ENCODE measurements at places on chromosomes 5 and 9.

- DNase-seq, result peak; percentile 26
Observed at GRCh38 chr5:108260117-108260857, 121.6 kb downstream of the FBXL17 start.

DNA sequence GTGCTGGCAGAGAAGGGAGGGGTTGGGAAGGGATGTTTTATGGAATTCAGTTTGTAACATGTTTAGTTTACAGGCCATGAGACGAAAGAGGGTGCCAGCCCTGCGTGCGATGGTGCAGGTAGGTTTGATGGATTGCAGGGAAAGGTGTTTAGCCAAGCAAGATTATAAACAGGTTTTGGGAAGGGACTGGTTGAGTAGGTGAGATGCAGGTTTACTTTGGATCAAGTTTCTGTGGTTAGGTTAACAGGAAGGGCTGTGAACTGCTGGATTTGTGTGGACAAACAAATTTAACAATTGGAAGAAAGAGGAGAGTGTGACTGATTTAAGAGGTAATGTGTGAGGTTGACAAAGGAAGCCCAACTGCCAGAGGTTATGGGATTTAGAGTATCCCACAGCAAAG lies 32.6 kb upstream of the GPX3 start:
- no peak for DNase-seq

- no peak for DNase-seq
Observed at GRCh38 chr9:76718166-76718565, 46.1 kb upstream of the PCA3 start.

GRCh38 chr9:94079236-94079635 lies 5.0 kb upstream of the PTPDC1 start:
- DNase-seq, result no peak

GRCh38 chr5:14355391-14355790 lies 212.2 kb downstream of the TRIO start:
- DNase-seq, result no peak

- no peak for DNase-seq
Observed at GRCh38 chr5:14810928-14811572, 60.5 kb downstream of the ANKH start.

GRCh38 chr9:13873203-13873602 lies 440.7 kb downstream of the NFIB start:
- no peak for DNase-seq

GRCh38 chr9:98401140-98402018 lies 145.9 kb upstream of the TBC1D2 start:
- no peak for DNase-seq

DNA sequence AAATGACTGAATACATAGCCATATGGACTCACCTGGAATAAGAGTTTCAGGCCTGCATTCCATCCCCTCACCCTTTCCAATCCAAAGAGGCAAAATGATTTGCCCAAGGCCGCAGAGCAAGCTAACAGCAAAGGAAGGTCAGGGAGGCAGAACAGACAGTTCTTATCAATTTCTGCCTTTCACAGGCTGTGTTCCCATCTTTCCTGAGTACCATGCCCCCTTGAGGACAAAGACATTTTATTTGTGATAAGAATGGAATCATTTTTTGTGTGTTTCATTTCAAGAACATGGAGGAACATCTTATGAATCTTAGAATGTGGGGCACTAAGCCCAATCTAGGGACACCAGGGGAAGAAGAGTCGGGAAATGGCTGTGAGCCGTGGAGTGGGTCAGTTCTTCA lies 13.9 kb downstream of the LHFPL2 start:
- no peak for DNase-seq

DNA sequence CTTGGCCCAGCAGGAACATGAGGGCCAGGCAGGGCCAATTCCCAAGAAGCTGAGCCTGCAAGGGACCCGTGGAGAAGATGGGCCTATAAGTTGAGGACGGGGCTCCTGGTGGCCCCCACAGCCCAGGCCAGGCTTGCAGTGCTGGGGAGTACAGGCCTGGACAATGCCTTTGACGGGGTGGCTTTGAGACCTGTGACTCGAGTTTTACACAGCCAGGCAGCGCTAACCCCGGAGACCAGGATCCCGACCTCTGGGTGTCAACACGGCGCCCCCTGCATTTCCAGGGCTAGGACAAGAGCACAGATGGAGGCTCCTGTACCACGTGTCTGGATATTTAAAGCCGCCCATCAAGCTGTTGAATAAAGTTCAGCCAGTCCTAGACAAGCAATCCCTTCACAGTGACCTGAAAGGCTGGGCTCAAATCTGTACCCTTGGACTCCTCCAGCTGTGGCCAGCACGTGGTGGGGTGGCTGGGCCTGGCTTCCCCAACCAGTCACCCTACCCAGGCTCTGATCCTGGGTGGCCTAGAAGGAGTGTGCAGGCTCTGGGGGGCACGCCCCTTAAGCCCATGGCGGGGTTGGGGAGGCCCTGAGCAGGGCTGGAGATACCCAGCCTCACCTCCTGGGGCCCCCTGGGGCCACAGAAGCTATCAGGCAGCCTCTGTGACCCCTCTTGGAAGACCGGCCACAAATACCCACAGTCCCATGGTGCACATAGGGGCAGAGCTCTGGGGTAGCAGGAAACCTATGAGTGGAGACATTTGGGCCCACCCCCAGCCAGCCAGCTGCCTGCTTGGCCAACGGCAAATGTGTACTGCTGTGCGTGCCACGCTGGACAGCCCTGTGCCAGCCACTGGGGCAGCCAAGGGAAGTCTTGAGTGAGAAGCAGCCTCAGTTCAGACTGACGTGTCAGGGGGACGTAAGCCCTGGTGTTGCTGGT lies 88.7 kb downstream of the NTNG2 start:
- DNase-seq, result no peak

DNA sequence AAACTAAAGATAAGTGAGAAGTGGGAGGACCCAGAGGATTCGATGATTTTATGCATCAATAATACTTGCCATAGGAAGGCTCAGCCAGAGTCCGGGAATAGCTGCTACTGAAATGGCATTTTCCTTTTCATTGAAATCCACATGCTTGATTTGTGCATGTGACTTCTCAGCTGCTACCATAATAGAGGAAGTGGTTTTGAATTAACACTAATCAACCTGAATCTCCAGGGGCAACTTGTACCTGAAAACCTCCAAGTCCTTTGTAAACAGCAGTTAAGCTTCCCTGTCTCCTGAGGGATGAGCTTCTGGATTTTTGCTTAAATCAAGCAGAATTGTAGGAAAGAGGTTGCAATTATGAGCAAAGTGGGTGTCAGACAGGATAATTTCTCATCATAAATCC lies 124.9 kb downstream of the PPP2R2B start:
- DNase-seq, result no peak

GRCh38 chr9:110731437-110732028 lies 62.9 kb downstream of the MUSK start:
- no peak for DNase-seq

GRCh38 chr9:135994501-135995192 lies 33.5 kb upstream of the UBAC1 start:
- DNase-seq, result no peak

DNA sequence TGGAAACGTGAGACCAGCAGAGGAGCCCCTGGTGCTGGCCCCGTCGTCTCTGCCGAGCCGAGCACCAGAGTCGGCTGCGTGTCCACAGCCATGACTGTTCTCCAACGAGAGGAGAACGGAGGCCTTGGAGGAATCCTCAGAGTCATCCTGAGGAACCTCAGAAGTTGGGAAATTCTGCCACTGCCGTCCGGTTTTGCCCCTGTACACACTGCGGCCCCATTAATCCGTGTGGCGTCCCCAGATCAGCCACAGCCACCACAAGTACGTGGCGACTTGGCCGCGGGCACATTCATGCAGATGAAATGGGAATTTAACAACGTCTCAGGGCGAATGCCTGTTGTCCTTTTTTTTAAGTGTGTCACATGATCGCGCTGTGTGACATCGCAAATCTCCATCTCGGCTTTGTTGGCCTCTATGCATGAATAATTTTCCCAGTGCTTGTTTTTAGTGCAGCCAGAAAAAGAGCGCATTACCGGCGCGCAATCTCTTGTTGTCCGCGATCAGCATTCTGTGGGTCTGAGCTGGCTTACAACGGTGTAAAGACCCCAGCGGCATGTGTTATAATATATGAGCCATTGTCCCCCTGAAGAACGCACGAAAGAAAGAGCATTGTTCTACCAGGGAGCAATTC lies 323.0 kb upstream of the IRX4 start:
- no peak for DNase-seq

- no peak for DNase-seq
Observed at GRCh38 chr9:99296291-99296951, 74.3 kb downstream of the SEC61B start.

DNA sequence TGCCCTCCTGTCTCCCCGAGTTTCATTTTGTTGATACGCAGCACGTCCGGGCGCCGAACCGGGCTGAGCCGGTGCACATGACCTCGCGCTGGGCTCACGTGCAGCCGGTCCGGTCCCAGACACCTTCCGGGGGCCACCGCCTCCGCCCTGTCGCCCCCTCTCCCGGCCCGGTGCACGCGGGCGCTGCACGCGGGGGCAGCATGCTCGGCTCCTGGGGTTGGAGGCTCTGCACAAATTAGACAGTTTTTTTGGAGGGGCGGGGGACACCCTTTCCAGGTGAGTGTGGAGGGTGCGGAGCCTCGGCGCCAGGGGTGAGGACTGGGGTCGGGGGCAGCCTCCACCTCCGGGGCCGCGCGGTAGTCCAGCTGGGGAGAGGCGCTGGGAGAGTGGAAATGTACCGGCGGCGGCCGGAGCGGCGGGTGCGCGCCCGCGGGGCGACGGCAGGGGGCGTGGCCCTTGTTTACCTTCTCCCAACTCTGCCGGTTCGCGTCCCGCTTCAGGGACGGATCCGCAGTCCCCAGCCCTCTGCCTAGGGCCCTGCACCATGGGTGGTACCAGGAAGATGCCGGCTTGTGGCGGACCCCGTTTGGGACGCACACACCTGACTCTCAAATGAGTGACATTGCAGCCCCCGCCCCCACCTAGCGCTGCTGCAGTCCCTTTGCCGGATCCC lies 1.1 kb downstream of the JADE2 start:
- no peak for DNase-seq

DNA sequence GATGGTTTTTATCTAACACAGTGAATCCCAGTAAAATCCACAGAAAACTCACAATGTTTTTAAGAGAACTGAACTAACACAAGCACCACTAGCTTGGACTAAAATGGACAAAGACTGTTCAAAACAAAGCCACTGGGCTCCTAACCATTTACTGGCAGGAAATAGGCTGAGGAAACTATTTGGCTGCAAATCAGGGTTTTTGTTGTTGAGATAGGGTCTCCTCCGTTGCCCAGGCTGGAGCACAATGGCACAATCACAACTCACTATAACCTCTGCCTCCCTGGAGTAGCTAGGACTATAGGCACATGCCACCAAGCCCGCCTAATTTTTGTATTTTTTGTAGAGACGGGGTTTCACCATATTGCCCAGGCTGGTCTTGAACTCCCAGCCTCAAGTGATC lies 99.7 kb downstream of the THBS4 start:
- no peak for DNase-seq

DNA sequence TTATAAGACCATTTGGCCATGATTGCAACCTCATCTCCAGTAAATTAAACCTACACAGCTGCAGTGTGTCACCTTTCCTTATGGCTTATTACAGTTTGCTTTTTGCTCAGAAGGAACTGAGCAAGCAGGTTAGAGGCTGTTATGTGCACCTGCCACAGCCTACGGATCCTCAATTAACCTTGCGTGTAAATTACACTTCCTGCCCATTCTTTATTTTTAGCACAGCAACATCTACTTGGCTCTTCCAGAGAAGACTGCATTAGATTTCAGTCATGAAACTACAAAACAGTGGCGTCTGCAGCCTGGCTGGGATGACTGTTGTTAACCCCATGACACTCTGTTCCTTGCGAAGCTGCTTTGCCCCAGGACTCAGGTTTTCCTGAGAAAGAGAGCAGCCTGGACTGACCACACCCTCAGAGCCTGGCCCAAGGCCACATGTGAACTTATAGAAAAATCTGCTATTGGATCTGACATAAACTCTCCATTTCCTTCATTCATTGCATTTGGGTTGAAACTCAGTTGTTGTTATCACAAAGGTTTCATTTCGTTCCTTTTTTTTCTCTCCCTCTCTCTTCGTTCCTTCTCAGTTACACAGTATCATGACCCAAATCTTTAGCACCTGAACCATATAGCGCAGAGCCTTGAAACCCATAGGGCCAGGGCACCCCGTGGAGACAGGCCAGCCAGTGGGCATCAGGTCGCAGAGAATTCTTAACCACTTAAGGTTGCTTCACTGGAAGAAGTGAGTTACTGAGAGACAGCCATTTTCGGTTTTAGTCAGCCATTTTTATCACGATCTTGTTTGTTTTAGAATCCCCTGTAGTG lies 138.6 kb downstream of the PALM2AKAP2 start:
- DNase-seq, result no peak

DNA sequence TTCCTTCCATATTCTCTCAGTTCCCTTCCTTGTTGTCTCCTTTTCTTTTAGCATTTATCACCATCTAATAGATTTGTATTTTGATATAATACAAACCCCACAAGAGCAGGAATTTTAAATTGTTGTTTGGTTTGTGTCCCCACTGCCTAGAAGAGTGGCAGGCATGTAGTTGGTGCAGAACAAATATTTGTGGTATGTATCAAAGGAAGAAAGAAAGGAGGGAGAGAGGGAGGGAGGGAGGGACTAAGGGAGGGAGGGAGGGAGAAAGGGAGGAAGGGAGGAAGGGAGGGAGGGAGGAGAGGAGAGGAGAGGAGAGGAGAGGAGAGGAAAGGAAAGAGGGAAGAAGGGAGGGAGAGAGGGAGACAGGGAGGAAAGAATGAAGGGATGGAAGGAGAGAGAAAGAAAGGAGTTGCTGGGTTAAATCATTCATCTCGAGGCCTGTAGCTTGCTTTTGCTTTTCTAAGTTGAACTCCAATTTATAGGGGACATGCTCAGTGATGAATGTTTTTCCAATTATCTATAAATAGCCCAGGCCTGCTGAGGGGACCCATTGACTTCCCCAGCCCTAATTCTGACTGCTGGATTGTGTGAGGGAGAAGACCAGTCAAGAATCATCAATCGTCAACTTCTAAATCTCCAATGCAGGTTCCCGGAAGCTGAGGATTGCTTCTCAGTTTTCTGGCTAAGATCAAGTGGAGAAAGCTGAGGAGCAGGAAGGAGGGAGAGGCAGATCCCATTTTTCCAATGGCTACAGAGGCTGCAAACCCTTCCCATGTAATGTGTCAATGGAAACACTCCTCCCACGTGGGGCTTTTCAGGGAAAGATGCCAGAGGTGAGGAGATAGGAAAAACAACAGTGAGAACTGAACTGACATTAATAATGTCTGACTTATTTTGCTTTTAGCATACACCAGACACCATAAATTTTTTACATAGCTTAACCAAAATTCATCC lies 320.7 kb downstream of the ASTN2 start:
- no peak for DNase-seq

- no peak for DNase-seq
Observed at GRCh38 chr5:148378670-148379069, 5.1 kb upstream of the FBXO38 start.

All from stimulated activated CD8-positive, alpha-beta memory T cell treated with anti-CD3 and anti-CD28 coated beads, Interleukin-4, amount 100 ng/mL, for 1 hour (primary cell).